Neural crest cell (in vitro differentiated cells): ENCODE measurements at places on chromosomes 12 and 14. TPM values are rescaled to one million over a fixed set of nuclear protein-coding genes. Genes with fewer than 3 reads are reported as not detected.
A peak's percentile ranks its signal among the peaks of the same experiment; 100 is the strongest.

DNA sequence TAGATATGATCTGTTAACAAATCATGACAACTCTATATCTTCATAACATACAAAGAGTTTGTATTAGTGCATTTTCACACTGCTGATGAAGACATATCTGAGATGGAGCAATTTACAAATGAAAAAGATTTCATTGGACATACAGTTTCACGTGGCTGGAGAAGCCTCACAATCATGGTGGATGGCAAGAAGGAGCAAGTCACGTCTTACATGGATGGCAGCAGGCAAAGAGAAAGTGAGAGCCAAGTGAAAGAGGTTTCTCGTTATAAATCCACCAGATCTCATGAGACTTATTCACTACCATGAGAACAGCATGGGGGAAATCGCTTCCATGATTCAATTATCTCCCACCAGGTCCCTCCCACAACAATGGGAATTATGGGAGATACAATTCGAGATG lies 157.6 kb downstream of the DUSP6 start:
- no peaks in the 10 kb centered on the region for H3K27me3 ChIP-seq
- H3K4me1 ChIP-seq: no peaks in the 10 kb centered on the region
- no peak for DNase-seq
- no peak overlapping the region for H3K4me3 ChIP-seq

DNA sequence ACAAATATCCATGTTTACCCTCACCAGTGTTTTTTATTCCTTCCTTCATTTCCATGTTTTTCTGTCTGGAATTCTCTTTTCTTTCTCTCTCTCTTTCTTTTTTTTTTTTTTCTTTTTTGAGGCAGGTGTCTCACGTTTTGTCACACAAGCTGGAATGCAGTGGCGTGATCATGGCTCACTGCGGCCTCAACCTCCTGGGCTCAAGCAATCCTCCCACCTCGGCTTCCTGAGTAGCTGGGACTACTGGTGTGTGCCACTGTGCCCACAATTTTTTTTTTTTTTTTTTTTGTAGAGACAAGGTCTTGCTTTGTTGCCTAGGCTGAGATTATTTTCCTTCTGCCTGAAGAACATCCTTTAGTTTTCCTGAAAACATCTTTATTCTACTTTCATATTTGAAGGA lies 15.0 kb upstream of the AMIGO2 start:
- no peak overlapping the region for H3K4me3 ChIP-seq
- no peak for DNase-seq
- H3K27ac ChIP-seq: no peak overlapping the region

DNA sequence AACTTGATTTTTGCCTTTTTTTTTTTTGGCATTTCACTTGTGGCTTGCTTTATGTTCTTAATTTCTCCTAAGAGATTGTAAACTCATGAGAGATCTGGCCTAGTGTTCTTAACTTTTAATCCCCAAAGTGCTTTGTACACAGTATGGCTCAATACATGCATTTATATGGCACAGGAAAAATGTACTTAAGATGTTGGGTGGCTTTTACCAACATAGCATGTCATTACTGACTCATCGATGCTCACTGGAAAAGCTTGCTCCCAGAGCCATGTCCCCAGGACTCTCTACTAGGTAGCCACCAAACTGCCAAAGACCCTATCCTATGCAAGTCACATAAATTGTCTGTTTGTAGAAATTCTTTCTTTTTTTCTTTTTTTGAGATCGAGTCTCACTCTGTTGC lies 13.1 kb upstream of the SMCO3 start:
- H3K4me3 ChIP-seq: no peak overlapping the region
- no peaks in the 10 kb centered on the region for H3K27me3 ChIP-seq
- no peaks in the 10 kb centered on the region for H3K36me3 ChIP-seq
- DNase-seq: no peak
- H3K4me1 ChIP-seq: no peaks in the 10 kb centered on the region
- H3K27ac ChIP-seq: no peak overlapping the region

- no peak overlapping the region for H3K27ac ChIP-seq
- H3K4me3 ChIP-seq: no peak overlapping the region
- peaks cover 11% of the 10 kb centered on the region for H3K36me3 ChIP-seq
These were observed 85.9 kb downstream of the FBXW8 start for GRCh38 chr12:116996621-116997020.

DNA sequence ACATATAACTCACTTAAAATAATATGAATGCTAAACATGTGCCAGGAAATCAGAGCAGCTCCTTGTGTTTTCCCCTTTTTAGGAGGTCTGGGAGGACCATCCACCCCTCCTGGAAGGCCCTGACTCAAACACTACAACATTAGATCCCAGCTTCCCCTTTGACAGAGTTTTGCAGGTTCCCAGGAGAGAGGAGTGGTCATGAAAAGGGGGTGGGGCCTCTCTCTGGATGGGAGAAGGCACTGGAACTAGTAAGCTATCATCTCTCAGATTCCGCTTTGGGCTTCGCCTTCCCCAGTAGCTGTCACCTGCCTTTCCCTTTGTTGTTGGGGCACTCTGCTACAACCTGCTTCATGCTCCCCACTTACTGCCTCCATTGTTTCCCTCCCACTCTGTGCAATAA lies 149.2 kb downstream of the ZFP36L1 start:
- peaks cover 27% of the 10 kb centered on the region for H3K4me1 ChIP-seq
- peaks cover 11% of the 10 kb centered on the region for H3K36me3 ChIP-seq
- no peaks in the 10 kb centered on the region for H3K27me3 ChIP-seq
- H3K4me3 ChIP-seq: no peak overlapping the region

DNA sequence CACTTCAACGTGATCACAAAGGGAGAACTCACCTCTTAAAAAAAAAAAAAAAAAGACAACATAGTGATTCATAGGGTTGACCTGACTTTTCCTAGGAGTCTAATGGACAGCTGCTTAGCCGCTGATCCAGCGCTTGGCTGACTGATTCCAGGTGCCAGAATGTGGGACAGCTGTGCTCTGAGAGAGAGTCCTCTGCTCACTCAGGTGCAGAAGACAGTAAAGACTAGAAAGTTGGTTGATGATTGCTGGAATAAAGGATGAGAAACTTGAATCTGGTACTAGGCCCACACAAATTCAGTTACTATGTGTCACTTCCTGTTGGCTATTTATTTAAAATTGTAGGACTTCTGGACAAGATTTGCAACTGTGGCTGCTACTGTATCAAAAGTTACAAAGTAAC lies 229.4 kb downstream of the CHST11 start:
- no peaks in the 10 kb centered on the region for H3K4me1 ChIP-seq
- H3K36me3 ChIP-seq: no peaks in the 10 kb centered on the region
- H3K27ac ChIP-seq: no peak overlapping the region
- H3K4me3 ChIP-seq: no peak overlapping the region

DNA sequence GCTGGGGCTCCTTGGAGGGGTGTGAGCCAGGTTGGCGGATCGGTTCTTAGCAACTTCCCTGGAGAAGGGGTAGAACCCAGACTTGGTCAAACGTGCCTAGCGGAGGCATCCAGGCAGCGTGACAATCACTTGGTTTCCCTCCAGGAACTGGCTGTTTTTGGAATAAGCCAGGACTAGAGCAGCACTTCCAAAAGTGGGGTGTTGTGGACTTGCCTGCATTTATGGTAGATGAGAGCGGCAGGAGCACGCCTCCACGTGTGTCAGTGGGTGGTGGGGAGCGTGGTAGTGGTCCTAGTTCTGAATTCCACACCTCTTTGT lies 2.8 kb downstream of the PRMT8 start:
- peak overlapping the region; percentile 91 for H3K4me3 ChIP-seq
- H3K36me3 ChIP-seq: peaks cover 4% of the 10 kb centered on the region
- no peak overlapping the region for H3K27ac ChIP-seq
- peaks cover 89% of the 10 kb centered on the region for H3K27me3 ChIP-seq

DNA sequence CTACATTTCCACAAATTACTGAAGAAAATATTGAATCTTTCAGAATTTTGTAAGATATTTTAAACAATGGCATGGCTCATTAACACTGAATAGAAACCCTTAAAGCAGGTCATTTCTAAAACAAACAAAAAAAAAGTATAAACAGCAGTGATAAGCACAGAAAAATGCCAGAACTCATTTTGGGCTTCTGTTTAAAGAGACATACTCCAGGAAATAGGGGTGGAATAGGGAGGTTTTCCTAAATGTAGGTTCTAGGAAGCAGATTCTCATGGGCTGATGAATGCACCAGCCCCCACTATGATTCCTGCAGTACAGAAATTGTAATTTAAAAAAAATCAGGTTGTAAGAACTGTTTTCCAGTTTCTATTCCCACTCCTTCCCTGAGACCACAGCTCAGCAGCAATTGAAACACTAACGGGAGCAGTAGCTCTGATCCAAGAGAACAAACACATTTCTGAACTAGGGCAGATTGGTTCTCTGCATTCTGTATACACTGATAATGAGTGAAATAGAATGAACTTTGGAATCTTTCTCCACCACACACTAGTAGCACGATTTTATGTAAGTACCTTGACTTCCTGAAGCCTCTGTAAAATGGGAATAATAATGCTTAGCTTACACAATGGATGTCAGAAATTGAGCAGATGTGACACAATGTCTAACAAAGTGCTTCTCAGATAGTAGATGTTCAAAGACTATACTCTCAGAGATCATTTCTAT lies 115.6 kb upstream of the TMTC1 start:
- H3K27me3 ChIP-seq: no peaks in the 10 kb centered on the region
- no peak for DNase-seq
- no peak overlapping the region for H3K4me3 ChIP-seq
- H3K36me3 ChIP-seq: no peaks in the 10 kb centered on the region

DNA sequence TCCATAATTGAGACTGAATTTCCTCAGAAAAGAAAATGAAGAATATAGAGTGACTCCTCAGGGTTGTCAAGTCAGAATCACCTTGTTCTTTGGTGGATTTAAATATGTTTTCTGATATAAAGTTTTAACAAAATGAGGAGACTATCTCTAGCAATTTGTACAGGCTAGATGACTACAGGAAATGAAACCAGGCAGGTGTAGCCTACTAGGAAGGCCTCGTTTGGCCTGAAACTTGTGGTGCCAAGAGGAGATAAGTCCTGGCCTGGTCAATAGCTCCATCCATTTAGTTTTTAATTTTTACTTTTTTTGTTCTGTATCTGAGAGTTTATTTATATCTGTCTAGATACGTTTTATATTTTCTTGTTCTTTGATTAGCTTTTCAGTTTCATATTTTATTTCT lies 41.5 kb downstream of the SNAPC1 start:
- H3K36me3 ChIP-seq: no peaks in the 10 kb centered on the region
- no peaks in the 10 kb centered on the region for H3K27me3 ChIP-seq
- H3K27ac ChIP-seq: no peak overlapping the region

DNA sequence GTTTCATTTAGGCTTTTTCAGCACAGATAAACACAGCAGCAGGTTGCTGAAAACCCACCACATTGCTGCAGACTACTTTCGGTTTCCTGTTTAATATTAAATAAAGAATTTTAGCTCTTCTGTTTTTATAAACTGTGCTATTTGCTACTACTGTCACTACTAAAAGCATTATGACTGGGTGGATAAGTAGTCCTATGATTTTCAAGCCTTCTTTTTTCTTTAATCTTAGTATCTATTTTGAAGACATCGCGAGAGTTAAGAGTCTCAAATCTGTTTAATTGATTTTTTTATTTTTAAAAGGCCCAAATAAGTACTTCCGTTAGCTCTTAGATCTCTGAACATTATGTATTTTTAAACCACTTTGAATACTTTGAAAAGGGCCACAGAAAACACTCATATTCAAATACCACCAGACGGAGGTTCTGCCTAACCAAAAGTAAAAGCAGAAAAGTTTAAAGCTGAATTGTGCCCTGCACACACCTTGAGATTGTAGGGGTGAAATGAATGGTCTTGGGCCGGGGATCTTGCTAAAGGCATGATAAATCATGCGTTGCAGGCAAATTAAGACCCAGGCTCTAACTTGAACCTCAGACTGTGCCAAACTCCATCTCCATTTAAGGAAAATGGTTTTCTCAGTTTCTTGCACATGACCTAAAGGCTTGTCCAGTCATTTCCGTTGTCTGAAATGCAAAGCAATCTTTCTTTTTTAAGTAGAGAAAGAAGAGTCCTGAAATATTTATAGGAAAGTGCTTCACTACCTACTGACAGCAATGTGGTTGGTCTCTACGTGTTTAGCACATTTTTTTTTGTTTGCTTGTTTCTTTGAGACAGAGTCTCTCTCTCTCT lies 13.6 kb upstream of the FOXN3 start:
- H3K27ac ChIP-seq: no peak overlapping the region
- no peak for DNase-seq
- H3K36me3 ChIP-seq: peaks cover 2% of the 10 kb centered on the region
- H3K27me3 ChIP-seq: no peaks in the 10 kb centered on the region
- no peak overlapping the region for H3K4me3 ChIP-seq

- peaks cover 25% of the 10 kb centered on the region for H3K4me1 ChIP-seq
- H3K27ac ChIP-seq: no peak overlapping the region
- DNase-seq: no peak
- H3K27me3 ChIP-seq: no peaks in the 10 kb centered on the region
- peaks cover 2% of the 10 kb centered on the region for H3K36me3 ChIP-seq
- H3K4me3 ChIP-seq: no peak overlapping the region
These were observed 192.3 kb downstream of the NUAK1 start for GRCh38 chr12:105946493-105946901.

- H3K36me3 ChIP-seq: peaks cover 4% of the 10 kb centered on the region
- H3K4me1 ChIP-seq: peaks cover 34% of the 10 kb centered on the region
- no peak for DNase-seq
- H3K4me3 ChIP-seq: peak overlapping the region; percentile 2
- peak overlapping the region; percentile 48 for H3K27ac ChIP-seq
These were observed 473.4 kb downstream of the AACS start for GRCh38 chr12:125538401-125539199.

DNA sequence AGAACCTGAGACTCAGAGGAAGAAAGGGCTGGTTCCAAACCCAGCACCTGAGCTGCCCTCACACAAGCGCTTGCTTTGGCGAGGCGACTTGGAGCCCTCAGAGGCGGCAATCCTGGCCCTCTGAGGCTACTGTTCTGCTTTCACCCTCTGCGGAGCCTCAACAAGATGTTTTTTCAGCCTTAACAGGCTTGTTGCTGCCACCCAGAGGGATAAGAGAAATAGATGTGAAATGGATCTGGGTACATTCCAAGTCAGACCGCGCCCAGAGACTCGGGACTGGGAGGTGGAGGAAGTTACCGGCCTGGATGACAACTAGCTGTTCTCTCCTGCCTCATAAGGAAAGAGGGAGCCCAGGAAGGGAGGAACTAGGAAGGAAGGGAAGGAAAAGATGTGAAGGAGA lies 89.6 kb downstream of the TTC7B start:
- H3K27ac ChIP-seq: no peak overlapping the region
- H3K4me1 ChIP-seq: no peaks in the 10 kb centered on the region

GRCh38 chr14:73463411-73463810 lies 5.1 kb upstream of the NUMB start:
- no peaks in the 10 kb centered on the region for H3K27me3 ChIP-seq
- no peak overlapping the region for H3K4me3 ChIP-seq
- no peak for DNase-seq
- H3K36me3 ChIP-seq: no peaks in the 10 kb centered on the region

- peaks cover 5% of the 10 kb centered on the region for H3K4me1 ChIP-seq
- DNase-seq: no peak
- H3K4me3 ChIP-seq: no peak overlapping the region
- no peak overlapping the region for H3K27ac ChIP-seq
- H3K27me3 ChIP-seq: peaks cover 7% of the 10 kb centered on the region
These were observed 359.9 kb downstream of the ADGRD1 start for GRCh38 chr12:131313635-131314034.

- no peak overlapping the region for H3K4me3 ChIP-seq
- H3K27me3 ChIP-seq: no peaks in the 10 kb centered on the region
- no peaks in the 10 kb centered on the region for H3K36me3 ChIP-seq
- H3K4me1 ChIP-seq: peaks cover 18% of the 10 kb centered on the region
- no peak for DNase-seq
These were observed 70.4 kb downstream of the ARL6IP4 start for GRCh38 chr12:123050913-123051312.

Gene RTN1
- 14.9 and 18.0 TPM in 2 replicates for total RNA-seq

Gene SLC22A17
- total RNA-seq: 39.4 and 42.4 TPM in 2 replicates

Gene FLRT2
- 13.5 and 14.9 TPM in 2 replicates for total RNA-seq

Gene BEGAIN
- total RNA-seq: 3.0 and 4.8 TPM in 2 replicates

Gene LTBR
- total RNA-seq: 1.6 and 1.7 TPM in 2 replicates

Gene EPS8
- 24.4 and 26.7 TPM in 2 replicates for total RNA-seq
